ENCODE measurements at places on chromosomes 1 and 21. TPM values are rescaled to one million over a fixed set of nuclear protein-coding genes. Genes with fewer than 3 reads are reported as not detected.

GRCh38 chr1:156815307-156815826, 1.3 kb downstream of the SH2D2A start:
- peak; percentile 31 for DNase-seq

- DNase-seq: no peak
Observed at GRCh38 chr1:115251856-115252255, 86.2 kb downstream of the NGF start.

- no peak for DNase-seq
Observed at GRCh38 chr21:26061437-26061836, 109.1 kb downstream of the APP start.

GRCh38 chr1:153122831-153123421, 9.6 kb upstream of the SPRR2F start:
- no peak for DNase-seq

- no peak for DNase-seq
Observed at GRCh38 chr1:86396498-86396890, 371 bp upstream of the ODF2L start.

GRCh38 chr1:208225954-208226937, 17.9 kb downstream of the PLXNA2 start:
- no peak for DNase-seq

GRCh38 chr1:170700842-170701615, 37.1 kb downstream of the PRRX1 start:
- DNase-seq: no peak

The IGSF3 gene
- 0.09 TPM for total RNA-seq

The BARHL2 gene
- not detected for total RNA-seq

The RXFP4 gene
- total RNA-seq: 0.26 TPM
